ENCODE measurements at places on chromosomes 1 and 21.

DNA sequence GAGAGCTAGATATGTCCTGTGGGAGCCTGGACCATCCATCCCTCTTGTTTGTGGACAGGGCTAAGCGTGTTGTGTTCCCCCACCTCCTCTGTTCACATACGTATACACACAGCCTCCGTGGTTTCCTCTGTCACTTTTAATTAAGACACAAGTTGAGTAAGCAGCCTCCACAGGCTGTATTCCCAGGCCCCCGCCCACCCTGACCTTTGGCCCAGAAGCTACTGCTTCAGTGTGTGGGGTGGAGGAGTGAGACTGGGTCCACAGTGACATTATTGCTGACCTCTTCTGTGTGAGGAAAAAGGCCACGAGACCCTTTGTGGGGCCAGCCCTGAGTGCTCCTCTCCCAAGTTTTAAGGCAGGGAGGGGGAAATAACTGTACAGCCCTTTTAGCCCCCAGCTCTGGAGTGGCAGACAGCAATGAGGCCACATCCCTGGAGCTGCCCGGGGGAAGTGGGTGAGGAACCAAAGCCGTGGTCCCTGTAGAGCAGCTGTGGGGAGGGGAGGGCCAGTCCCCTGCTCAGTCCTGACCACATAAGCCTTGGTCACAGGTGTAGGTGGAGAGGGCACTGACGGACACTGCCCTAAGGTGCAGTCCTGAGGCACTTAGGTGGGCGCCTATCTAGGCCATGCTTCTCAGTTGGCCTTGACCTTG, 4.4 kb downstream of the ELOVL1 start:
- DNase-seq, result peak; percentile 43

DNA sequence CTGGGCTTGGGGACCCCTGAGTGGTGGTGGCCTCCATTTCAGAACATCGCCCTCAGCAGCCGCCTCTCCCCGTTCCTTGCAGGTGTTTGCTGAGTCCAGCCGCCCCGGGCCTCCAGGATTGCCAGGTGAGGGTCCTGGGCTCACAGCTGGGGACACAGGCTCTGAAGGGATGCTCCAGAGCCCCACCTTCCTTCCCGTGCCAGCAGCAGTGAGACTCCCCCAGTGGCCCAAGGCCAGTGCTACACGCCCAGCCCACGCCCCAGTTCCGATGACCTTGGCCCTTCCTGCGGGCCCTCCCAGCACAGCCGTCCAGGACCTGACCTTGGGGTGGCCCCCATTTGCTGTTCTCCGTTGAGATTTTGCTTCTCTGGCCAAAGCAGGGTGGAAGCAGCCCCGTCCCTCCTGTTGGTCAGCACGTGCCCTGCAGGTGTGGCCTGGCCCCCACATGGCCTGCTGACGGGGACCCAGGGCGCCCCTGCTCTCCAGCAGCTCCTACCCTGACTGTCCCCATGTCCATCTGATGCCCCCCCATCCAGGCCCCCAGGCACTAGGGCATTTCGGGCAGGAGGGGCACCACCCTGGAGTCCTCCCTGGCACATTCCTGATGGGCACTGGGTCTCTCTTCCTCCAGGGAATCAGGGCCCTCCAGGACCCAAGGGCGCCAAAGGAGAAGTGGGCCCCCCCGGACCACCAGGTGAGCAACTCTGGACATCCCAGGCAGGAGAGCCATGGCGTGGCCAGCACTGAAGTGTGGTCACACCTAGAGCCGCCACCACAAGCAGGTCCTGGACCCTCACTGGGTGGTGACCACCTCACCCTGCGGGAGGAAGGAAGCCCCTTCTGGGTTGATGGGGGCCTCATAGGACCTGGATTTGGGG, 45.0 kb downstream of the SLC19A1 start:
- no peak for DNase-seq

GRCh38 chr1:89464008-89464407, 60.6 kb upstream of the LRRC8B start:
- DNase-seq, result peak; percentile 73

DNA sequence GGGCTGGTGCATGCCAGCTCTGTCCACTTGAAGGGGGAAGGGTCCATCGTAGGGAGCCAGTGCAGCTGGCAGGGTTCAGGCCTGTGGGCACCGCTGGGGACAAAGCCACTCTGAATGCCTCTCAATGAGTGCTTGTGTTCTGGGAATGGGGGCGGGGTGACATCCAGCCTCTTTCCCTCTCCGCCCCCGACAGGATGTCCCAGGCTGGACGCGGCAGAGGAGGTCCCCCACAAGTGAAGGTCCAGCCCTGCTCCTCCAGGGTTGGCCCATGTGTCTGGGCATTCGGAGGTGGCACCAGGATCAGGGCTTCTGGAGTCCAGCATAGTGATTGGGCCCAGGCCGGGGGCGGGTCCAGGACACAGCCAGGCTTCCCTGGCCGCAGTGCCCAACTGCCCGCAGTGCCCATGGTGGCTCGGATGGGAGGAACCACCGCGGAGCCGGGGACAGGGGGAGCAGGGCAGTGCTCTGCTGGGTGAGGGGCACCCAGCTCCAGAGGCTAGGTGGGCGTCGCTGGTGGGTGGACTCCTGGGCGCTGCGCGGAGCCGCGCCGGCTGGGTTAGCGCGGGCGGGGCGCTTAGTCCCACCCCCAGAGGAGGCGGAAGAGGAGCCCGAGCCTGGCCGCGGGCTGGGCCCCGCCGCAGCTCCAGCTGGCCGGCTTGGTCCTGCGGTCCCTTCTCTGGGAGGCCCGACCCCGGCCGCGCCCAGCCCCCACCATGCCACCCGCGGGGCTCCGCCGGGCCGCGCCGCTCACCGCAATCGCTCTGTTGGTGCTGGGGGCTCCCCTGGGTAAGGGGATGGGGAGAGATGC, at the start of gene SHISA4:
Gene SHISA4 (plus strand): TSS at position 617 of the 808 bp plus-strand sequence. CDS start 97 bp downstream, at position 714.
- DNase-seq, result no peak

- no peak for DNase-seq
These were observed 33.4 kb upstream of the XPR1 start for GRCh38 chr1:180598333-180598974.

DNA sequence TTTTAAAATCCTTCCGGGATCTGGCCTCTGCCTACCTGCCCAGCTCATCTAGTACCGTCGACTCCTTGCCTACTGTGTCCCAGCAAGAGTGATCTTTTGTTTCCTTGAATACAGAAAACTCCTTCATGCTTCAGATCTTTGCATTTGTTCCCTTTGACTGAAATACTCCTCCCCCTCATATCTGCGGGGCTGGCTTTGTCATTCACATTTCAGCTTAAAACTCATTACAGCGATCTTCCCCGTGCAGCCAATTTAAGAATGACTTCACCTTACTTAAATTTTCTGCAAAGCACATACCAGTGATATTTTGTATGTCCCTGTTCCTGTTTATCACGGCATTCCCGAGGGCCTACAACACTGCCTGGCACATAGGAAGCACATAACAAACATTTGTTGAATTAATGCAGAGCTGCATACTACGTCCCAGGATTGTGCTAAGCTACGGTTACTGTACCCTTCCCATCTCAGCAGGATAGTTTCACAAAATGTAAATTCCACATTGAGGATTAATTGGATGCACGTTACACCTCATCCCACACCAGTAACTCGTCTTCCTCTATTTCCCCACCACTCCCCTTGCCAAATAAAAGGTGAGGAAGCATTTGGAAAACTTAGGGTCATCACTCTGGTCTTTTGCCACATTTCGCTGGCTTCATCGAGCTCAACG, 837 bp upstream of the DESI2 start:
- DNase-seq, result no peak

- DNase-seq, result peak; percentile 20
These were observed 93.8 kb upstream of the PLPPR4 start for GRCh38 chr1:99170516-99170915.

DNA sequence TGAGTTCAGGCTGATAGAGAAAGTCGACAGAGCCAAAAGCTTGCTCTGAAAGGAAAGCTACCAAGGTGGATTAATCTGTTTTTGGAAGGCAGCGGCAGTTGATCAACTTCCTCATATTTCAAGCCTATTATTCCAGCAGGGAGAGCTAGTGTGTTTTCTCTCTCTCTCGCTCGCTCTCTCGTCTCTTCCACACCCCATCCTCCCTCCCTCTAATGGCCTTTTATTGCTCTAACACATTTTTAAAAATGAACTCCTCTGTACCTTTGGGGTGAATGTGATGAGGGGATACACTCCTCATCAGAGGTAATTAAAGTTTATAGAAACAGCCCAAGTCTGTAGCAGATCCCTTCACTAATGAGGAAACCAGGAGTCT, 126.4 kb downstream of the CLIC6 start:
- no peak for DNase-seq

- DNase-seq, result peak; percentile 88
These were observed 66.0 kb downstream of the BCAR3 start for GRCh38 chr1:93615582-93616150.

- DNase-seq, result no peak
These were observed 497 bp upstream of the FUCA1 start for GRCh38 chr1:23868557-23869016.

GRCh38 chr1:20069874-20070273, at the start of gene PLA2G5:
Gene PLA2G5, plus strand, starts transcription at chr1:20070194. Its CDS starts 14,637 bp downstream, at chr1:20084831.
- no peak for DNase-seq

DNA sequence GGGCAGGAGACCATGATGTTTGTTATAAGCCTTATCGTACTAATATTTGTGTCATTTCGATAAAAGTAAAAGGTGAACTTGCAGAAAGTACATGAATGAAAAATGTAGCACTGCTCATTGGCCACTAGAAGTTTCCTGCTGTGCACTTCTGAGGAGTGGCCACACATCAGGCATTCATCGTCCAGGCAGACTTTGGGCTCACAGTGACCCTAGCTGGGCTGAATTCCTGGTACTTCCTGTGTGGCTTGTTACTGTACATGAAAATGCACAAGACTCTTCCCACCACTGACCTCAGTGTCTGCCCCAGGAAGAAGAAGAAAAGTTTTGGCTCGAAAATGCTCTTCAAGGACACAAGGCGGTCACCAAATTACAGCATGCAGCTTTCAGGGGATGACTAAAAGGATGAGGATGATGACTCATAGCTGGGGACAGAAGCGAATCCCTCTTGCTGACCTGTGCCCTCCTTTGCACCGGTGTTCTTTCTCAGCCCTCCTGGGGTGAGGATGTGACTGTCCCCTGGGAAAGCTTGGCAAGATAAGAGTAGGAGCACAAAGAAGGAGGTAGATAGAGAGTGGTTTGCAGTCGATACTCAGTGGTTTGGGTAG, 252.4 kb upstream of the KAZN start:
- DNase-seq, result no peak

GRCh38 chr1:1212780-1213344, 1.1 kb downstream of the TNFRSF4 start:
- DNase-seq, result peak; percentile 68

DNA sequence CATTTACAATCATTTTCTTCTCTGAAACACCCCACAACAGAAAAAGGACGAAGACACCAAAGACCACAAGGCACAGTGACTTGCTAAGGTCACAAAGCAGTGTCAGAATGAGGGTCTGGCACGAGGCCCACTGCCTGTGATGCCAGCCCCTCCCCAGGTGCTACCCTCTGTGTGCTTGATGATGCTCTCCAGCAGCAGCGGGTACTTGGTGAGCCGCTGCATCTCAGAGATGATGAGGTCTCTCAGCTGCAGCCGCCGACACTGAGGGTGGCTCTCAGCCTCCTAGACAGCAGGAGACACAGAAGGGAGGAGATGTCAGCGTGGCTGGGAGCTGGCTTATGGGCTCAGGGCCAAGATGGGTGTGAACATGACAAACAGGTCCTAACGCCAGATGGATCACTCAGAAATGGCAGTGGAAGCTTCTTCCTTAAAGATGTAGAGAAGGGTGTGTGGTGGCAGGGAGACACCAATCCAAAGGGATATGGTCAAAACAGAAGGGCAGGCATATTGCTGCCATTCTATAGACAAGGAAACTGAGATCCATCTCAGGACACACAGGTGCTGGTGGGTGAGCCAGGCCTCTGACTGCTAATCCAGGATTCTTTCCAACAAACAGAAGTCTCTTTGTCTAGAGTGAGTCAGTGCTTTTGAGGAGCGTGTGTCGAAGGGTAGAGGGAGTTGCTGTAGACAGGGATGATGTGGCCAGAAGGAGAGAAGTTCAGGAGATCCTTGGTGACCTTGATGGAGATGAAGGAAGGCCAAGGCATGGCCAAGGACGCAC, 25.6 kb downstream of the LRRC71 start:
- DNase-seq, result no peak

DNA sequence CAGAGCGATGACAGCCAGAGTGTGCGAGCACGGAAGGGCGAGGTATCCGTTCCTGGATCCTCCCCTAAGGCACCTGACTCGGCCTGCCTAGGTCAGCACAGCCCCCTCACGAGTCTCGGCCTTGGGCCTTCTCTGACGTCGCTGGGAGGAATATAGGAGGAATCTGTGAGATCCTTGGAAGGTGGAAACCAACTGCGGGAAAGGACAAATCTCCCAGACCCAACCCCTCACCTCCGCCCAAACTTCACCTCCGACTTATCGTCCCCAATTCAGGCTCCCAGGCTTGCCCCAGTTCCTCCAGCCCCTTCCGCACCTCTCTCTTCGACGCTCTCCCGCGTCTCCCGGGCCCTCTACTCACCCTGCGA, 494 bp downstream of the APH1A start:
- DNase-seq, result peak; percentile 39

DNA sequence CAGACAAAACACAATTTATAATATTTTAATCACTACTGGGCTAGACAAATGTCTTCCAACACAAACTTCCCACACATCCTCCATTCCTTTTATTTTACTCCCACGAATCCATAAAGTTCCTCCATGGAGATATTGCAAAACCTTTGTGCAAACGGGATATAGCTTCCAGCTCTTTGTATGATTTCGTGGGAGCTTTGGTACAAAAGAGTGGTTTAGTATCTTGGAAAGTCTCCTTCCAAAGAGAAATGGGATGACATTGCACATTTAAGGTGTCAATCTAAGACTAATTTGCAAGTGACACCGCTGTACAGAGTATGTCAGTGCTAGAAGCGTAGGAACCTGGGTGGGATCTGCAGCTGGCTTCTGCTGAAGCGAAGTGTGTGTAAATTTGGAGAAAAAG, 455.2 kb upstream of the RUNX1 start:
- no peak for DNase-seq

DNA sequence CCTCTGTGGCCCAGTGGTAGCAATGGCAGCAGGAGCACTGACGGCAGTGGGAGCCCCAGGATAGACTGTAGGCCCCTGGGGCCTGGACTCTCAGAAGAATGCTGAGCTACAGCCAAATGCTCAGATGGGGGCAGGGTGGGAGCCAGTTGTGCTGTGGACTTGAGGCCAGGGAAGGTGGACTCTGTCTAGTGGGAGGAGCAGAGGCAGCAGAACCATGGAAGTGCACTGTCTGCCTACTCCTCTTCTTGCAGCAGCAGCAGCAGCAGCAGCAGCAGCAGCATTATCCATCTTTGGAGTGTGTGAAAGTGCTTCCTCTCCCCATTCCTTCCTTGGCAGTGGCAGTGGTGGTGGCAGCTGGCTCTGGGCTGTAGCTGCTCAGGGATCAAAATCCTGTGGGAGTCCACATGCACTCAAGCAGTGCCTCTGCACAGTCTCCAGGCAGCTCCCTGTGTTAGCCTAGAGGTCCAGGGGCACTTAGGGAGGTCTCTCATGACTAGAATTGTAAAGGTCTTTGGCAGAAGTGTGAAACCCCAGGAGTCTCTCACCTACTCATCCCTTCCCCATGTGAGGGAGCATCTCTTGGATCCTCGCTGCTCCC, 917.9 kb upstream of the B3GALT2 start:
- no peak for DNase-seq

GRCh38 chr1:100461222-100461621, 76.7 kb upstream of the GPR88 start:
- DNase-seq, result no peak

- no peak for DNase-seq
These were observed 149.9 kb downstream of the GALNT2 start for GRCh38 chr1:230216896-230217295.

All from activated CD4-positive, alpha-beta T cell treated with anti-CD3 and anti-CD28 coated beads, Interleukin-2, Interleukin-6, amounts not matched to agents 100 ng/mL and 50 ng/mL, durations not matched to agents 16 hours and 8 hours (primary cell).